CD4-positive, alpha-beta T cell treated with Interleukin-15 for 4 hours (primary cell): ENCODE measurements at places on chromosomes 4 and X.

DNA sequence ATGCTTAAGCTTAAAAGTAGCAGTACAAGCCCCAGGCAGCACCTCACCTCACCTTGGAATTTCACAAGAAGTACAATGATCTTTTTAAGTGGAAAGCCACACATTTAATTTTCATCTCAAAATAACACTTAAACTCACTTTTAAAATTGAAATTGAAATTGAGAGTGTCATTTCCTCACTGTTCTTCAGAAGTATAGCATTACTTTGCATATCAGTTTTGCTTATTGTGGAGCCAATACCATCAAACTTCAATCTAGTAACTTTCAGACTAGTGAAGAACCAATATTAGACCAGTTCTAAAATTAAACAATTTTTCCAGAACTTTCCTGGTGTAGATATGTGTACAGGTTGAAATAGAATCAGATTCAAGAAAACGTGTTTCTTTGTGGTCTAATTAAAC is 242.4 kb downstream of the NDST4 start:
- no peak for DNase-seq

- no peak for DNase-seq
Measured at GRCh38 chr4:186241616-186242015, 14.3 kb downstream of the KLKB1 start.

GRCh38 chr4:165031436-165032211 is at the start of gene TRIM60:
TRIM60 (plus strand) TSS chr4:165031999; CDS start chr4:165040073, 8,074 bp downstream.
- DNase-seq = no peak

DNA sequence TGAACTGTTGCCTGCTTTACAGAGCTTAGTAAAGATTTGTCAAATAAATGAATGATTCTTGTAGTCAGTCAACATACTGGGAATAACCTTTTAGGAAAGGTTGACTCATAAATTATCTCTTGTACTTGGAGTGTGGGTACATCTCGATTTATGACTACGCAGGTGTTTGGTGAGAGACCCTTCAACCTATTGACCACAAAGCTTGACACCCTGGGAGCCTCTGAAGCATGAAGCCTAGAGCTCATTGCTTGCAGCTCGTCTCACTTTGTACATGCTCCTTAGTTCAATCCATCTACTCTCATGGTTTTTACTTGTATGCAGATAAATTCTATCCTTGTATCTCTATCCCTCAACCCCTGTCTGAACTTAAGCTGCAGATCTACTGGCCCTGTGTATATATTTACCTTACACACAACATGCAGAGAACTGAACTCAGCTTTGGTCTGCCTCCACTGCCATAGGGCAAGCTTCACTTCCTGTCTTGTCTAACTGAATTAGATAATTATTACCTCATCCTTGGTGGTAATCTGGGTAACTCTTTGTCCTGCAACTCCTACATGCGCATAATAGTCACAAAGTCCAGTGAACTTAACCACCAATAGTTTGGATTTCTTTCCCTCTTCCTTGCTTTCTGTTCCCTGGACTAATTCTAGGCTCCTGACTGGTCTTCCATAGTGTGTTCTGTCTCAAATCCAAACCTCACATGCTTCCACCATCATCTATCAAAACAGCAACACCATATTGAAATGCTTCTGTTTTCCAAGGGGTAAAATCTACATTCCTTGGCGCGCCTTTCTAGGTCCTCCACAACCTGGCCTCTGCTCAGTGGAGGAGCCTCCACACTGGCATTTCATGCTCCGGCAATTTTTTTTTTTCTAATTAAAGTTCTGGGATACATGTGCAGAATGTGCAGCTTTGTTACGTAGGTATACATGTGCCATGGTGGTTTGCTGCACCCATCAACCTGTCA is 32.2 kb upstream of the FAT1 start:
- no peak for DNase-seq

DNA sequence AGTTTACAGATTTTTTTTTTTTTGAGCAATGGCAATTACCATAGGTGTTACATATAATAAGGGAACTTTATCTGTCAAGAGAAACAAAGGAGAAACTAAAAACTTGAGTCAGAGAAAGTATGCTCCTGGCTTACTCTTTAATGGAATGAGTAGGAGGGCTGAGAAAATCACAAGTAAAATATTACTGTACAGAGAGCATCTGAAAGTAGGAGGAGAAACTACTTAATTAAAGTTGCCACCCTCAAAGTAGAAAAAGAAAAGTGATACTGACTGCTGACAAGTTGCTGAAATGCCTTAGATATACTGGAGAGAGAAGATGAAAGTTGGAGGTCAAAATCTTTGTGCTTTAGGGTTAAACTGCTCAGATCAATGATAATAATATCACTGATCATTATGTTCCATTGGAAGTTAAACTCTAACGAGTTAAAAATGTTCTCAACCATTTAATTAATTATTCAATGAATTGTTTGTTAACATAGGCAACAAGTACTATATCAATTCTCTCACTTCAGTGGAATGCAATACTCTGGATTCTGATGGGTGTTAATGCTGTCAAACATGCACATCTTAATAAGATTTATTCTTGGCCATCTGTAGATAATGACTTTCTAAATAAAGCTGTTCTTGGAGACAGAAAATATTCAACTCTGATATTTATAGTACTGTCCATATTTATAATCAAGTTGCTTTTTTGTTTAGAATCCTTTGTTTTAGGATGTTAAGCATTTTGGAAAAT is 61.2 kb upstream of the CAMK2D start:
- no peak for DNase-seq

- DNase-seq = no peak
Measured at GRCh38 chr4:118969359-118969758, 80.7 kb downstream of the SYNPO2 start.

- no peak for DNase-seq
Measured at GRCh38 chrX:5586726-5587125, 641.9 kb downstream of the NLGN4X start.

GRCh38 chrX:153465691-153466380 is 4.5 kb downstream of the HAUS7 start:
- DNase-seq = no peak

GRCh38 chr4:40314951-40315350 is 20.2 kb upstream of the CHRNA9 start:
- DNase-seq = no peak

GRCh38 chr4:130071746-130072145 is 975.8 kb downstream of the C4orf33 start:
- DNase-seq = no peak

DNA sequence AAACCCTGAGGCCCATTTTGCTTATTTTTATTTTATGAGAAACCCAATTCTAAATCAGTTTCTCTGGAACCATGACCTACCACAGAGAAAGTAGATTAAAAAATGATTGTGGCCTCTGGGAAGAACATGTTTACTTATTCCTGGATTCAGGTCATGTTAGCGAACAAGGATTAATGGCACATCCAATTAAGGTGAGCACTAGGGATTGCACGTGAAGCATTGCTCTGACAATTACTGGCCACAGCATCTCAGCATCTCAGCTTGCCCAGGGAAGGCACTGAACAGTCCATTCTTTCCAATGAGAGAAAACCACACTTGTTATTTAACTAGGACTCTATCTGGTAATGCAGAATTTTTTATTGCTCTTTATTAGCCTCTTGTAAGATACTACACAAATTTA is 119.8 kb downstream of the ZNF330 start:
- DNase-seq = no peak

DNA sequence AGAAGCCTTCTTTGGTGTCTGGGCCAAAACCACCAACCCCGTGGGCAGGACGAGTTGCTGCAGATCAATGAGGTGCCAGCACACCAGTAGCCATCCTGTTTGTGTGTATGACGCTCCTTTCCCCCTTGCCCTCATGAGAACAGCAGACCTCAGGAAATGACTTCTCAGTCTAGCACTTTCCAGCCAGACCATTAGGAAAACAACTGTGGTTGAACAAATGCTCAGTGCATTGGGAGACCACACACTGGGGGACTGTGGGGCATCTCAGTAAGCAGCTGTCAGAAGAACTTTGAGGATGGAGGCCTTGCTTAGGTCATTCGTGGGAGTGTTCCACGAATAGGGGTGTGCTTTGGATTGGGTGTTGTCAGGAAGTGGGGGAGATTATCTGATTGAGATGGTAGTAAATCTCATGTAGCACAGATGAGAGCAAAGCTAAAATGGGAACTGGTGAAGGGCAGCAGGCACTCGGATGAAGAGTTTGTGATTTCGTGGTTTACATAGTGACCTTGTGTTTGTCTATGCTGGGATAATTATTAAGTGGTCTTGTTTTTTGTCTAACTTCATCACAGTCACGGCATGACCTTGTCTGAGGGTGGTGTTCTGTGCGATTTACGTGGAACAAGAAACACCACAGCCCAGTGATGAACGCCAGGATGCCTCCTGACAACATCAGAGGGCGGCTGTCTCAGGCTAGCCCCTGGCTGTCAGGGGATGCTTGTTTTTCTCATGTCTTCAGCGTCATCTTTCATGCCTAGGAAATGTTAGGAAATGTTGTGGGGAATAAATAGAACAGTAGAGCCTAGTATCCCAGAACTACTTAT is 70.1 kb downstream of the USP46 start:
- peak; percentile 62 for DNase-seq

- DNase-seq = no peak
Measured at GRCh38 chr4:44983083-44983482, 256.7 kb upstream of the GNPDA2 start.

- DNase-seq = no peak
Measured at GRCh38 chr4:148426643-148427042, 15.6 kb downstream of the NR3C2 start.

DNA sequence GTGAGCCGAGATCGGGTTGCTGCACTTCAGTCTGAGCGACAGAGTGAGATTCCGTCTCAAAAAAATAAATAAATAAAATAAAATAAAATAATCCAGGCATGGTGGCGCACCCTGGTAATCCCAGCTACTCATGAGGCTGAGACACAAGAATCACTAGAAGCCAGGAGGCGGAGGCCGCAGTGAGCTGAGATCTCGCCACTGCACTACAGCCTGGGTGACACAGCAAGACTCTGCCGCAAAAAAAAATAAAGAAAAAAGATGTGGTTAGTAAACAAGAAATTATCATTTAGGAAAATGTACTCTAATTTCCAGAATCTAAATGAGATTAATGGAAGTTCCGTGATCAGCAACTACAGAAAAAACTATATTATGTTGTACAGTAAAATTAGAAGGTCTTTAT is 14.5 kb upstream of the LRBA start:
- no peak for DNase-seq

DNA sequence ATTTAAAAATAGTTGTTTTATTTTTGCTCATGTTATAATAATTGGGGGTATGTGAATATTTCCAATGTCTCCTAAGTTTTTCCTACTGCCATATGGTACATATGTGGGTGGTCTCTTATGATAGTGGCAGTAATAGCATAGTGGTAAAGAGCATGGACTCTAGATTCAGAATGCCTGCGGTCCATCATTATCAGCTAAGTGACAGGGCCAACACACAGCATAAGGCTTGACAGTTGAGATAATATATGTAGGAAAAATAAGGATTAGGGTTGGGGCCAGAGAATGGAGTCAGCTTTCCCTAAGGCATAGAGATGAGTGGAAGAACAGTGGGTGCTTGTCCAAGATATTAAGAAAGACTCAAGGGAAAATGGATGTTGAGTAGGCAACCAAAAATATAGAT is 2707.5 kb downstream of the PCDH7 start:
- DNase-seq = no peak

DNA sequence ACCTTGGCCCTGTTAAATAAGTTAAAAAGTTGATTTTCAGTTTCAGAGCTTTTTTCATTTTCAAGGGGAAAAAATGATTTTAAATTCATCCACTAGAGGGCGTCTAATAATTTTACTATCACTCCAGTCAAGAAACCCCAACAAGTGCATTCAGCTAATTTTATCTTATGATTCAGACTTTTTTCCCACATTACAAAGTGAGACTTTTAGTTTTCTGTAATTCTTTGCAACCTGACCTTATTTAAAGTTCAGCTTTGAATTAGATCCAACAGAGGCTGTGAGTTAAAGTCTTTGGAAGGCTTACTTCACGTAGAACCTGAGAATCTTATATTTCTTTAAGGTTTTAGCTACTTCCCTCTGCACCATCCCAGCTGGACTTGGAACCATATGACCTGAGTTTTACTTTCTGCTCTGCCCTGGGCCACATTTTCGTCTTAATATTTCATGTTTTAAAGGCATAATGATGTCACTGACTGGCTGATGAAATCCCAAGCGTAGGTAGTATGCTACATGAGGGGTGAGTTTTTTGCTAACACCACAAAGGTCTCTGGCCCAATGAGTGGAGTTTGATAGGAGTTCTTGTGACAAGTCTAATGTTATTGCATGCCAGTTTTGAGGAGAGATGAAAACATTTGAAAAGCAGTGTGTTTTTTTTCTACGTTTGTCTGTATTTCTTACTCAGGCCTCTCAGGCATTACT is 7.2 kb downstream of the GNRHR start:
- DNase-seq = peak; percentile 38

DNA sequence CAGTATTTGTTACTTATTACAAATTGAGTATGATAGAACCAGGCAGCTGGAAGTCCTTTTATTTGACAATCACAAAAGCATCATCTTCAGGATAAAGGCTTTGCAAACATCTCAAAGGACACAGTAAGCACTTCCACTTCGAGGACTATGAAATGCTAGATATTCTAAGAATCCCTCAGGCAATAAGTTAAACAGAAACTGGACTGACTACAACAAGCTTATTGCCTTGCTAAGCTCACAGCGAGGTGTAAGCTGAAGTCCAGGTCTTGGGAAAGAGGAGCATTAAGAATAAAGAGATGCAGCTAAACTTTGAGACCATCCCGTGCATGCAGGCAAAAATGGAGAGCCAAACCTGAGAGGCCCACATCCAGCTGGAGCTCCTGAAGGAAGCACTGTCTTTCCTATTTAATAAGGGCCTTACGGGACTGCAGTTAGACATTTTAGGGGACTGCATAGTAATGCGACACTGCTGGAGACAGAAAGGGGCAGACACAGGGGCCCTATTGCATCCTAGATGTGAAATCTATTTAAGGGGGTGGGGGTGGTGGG is 38.7 kb downstream of the DCHS2 start:
- DNase-seq = no peak

- DNase-seq = no peak
Measured at GRCh38 chr4:2761035-2761923, 5.1 kb upstream of the TNIP2 start.

- DNase-seq = no peak
Measured at GRCh38 chr4:73798842-73799241, 37.6 kb upstream of the CXCL6 start.

- no peak for DNase-seq
Measured at GRCh38 chr4:186687265-186687664, 36.4 kb downstream of the FAT1 start.

DNA sequence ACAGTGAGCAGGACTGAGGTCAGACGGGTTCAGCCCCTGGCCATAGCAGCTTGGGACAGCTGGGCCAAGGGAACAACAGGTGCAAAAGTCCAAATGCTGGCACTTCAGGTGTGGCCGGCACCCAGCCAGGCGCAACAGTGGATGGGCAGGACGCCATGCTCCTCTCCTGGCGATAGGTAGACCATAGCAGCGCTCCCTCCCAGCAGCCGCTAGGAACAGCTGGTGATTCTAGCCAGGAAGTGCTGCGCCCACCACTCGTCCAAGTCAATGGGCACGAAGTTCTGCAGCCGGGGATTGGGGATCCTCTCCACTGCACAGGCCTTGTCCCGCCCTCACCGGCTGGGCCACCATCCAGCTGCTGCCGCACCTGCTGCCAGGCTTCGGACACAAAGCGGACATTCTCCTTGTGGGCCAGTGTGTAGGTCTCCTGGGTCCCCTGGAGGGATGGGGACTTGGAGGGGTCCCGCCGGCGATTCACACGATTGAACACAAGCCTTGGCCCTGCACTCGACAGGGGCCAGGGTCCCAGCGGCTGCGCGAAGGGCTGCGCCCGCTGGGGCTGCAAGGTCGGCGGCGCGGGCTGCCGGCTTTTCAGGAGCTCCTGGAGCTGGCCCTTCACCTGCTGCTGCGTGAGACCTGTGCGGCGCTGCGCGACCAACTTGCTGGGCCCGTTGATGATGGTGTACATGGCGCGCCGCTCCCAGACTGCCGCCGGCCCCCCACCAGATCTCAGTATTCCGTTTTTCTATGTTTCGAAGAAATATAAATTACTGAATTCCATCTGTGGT is 227.5 kb upstream of the STK26 start:
- DNase-seq = no peak
